ENCODE measurements at places on chromosomes 11 and 22.
A peak's percentile ranks its signal among the peaks of the same experiment; 100 is the strongest.

GRCh38 chr11:105783216-105783615 lies 173.3 kb downstream of the GRIA4 start:
- no peak for DNase-seq

DNA sequence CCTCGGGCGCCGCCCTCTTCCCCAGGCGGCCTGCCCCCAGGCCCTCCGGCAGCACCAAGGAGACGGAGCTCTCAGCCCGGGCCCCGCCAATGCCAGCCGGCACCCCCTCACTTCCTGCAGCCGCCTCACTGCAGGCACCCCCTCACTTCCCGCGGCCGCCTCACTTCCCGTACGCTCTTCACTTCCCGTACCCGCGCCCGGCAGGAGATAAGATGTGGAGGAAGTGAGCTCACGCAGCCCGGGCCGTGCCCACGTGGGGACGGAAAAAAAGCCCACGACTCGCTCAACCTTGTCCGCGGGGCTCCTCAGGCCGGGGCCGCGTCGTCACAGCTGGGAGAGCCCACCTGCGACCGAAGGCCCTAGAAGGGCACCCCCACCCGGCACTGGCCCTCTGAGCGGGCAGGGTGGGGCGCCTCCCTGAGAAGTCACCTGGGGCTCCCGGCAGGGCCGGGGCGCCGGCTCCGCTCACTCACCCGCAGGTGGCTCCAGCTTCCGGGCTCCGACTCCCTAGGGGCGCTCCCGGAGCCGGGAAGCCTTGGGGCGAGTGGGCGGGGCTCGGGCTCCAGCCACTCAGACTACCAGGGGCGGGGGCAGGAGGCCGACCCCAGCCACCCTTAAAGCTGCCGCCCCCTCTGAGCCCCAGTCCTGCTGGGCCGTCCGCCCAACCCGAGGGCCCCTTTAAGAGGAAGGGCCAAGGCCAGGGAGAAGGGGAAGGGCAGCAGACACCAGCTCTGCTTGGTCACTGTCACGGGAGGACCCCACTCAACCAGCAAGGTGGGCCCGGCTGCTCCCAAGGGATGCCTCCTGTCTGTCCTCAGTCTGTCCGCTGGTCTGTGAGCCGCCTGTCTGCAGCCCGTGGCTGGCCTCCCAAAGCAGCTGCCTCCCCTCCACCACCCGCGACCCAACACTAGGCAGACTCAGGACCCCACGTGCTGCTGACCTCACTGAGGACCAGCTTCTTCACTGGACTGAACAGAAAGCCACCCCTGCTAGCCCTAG lies 31.4 kb downstream of the PISD start:
- DNase-seq: peak; percentile 94

DNA sequence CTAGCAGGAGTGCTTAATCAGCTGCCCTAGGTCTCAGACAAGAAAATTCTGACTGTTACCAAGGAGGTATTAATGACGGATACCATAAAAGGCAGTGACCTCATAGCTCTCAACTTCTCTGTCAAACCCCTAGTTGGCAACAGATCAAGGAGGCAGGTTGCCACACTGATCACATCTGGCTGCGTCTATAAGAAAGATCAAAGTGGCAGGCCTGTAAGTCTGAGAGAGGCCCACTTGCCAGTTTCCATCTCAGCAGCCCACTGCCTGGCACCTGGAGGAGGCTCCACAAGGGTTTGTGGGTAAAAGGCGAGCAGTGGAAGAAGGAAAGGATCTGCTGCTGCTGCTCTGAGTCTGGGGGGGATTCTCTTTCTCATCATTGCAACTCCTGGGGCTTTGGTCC lies 239.6 kb upstream of the MPPED2 start:
- no peak for DNase-seq

GRCh38 chr11:103959279-103959942 lies 77.0 kb upstream of the DDI1 start:
- no peak for DNase-seq

DNA sequence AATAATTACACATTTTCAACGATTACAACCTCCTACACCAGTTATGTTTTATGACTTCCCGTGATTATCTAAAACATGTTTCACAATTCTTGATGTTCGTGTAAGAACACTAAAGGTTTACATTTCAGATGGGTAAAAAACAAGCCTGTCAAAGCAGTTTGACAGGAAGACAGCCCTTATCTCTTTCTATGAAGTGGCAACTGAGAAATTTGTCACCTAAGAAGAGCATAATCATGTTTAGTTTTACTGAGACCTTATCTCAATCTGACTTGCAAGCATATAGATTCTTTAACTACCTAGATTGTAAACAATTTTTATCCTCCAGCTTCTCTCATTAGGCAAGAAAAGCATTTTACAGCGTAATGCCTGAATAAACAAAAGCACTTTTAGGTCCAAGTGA lies 218.4 kb upstream of the ZBED5 start:
- no peak for DNase-seq

DNA sequence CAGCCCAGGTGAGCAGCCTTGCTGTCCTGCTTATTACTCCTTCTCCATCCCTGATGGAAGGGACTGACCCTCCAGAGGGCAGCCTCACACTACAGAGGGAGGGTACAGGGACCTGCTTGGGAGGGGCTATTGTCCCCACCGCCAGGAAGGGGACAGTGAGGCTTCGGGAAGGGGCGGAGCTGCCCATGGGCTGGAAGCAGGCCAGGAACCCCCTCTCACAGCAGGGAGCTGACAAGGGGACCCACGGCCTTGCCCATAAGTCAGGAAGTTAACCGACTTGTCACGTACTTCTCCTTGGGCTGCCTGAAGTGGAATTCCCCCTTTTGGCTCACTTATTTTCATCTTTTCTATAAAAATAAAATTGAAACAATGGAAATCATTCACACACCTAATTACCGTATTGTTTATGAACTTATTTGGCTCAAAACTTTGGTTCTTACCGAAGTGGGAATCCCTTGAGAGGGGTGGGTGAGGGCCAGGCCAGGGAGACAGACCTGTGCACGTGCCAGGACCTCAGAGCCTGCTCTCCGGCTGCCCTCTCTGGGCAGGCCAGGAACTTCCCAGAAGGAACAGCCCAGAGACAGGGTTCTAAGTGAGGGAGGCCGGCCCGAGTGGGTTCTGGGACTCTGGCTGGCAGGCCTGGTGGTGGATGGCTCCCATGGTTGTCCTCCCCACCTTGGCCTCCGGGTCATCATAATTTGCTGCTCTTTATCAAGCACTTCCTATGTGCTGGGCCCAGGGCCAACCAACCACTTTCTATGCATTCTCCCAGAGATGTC lies 5.8 kb downstream of the MGAT3 start:
- DNase-seq: no peak

DNA sequence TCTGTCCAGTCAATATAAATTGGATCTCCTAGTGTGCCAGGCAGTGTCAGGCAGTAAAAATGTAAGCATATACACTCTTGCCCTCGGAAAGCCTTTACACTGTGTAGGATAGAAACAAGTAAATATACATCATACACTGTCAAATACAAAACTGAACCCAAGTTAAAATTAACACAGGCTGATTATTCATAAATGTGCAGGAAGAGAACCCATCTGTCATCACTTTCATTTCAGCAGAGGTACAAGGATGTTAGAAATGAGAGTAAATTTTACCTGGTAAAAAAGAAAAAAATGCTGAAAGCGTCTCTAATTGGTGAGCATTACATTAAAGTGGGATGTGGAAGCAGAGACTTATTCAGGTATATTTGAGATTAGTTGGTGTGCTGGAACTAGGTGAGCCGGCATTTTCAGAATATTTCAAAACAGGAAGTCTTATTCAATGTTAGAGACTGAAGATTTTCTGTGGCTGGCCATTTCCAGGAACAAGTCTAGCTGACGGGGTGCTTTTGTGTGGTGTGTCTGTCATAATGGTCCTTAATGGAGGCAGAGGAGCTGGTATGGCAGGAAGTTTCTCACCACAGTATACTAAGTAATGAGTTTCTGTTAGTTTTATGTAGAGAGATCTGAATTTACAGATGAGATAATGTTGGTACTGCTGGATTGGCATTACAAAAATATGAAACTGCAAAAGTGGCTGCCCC lies 192.6 kb downstream of the CASP12 start:
- DNase-seq: peak; percentile 21

- no peak for DNase-seq
These were observed 24.2 kb downstream of the ASPHD2 start for GRCh38 chr22:26453216-26453615.

DNA sequence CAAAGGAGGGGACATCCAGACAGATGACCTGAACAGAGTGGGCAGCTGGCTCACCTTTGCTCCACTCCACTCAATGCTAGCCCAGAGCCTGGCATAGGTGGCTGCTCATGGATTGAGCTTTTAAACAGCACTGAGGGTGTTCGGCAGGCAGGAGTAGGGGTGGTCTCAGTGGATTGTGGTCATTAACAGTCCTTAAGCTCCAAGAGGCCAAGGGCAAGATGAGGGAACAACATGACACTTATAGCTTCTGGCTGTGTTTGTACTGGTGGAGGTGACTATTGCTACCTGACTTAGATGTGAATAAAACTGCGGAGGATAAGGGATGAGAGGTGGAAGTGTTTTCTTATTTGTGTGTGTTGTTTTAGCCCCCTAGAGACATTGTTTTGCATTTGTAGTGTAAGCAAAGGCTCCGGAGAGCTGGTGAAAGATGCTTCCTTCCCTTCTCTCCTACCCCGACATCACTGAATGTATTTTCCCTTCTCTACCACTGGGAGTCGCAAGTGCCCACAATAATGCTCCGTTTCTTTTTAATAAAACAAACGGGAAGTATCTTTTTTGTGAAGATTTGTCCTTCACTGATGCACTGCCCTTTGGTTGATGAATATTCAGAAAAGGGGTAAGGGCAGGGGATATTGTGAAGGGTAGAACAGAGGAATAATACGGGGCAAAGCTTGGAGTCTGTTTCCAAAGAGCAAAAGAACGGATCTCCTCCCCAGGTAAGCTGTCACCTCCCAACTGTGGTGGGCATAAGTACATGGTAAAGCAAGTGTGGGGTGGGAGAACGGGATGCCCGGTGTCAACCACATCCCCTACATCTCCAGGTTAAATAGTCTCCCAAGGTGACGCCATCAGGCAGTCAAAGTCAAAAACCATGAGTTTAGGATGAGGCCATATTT lies 27.5 kb upstream of the MTNR1B start:
- no peak for DNase-seq

- DNase-seq: no peak
These were observed 5.0 kb downstream of the KCNJ11 start for GRCh38 chr11:17383461-17383860.

DNA sequence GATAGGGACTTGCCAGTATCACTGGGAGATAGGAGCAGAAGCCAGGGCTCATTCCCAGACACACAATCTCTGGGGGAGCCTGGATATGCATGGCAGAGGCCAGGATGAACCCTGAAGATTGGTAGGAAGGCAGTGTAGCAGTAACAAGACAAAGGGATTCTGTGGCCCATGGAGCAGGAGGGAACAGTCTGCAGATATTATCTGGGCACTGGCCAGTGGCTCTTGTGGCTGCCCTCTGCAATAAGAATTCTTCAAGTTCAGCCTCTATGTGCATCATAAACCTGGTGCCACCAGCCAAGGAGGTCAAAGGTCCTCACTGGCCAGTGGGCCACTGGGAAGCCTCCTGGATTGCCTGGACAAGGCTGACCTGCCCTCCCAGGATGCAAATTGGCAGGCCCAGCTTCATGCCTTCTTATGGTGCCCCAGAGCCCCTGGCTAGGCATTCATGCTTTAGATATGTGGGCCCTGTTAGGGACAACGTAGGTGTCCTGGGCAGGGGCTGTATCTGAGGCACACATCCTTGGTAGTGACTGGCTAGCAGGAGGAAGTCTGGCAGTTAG lies 29.2 kb downstream of the KCNQ1OT1 start:
- peak; percentile 2 for DNase-seq

DNA sequence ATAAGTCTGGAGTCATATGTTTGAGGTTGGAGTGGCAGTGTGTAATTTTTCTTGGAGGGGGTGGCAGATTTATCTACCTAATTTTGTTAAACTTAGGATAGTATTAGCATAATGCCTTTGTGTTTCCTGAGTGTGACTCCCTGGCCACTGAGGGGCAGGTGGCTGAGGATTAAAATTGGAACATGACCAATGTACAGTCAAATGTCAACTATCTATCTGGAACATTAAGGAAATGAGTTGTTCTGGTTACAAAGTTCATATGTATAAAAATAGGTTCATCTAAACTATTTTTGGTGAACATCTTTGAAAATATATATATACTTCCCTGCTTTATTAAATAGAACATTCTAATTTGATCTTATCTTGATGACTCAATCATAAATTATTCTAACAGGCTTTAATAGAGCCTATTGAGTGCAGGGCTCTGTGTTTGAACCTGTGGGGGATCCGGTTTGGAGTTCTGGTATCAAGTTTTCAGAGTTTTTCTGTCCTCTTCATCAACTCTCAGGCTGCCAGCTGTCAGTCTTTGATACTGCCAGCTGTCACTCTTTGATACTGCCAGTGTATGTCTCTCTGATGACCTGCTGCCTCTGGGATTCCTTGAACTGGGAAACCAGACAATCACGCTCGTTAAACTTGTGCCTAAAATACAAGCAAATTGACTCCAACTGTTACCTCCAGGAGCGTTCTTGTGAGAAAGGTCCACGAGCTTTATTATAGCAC lies 309.6 kb downstream of the METTL15 start:
- DNase-seq: no peak

- DNase-seq: no peak
These were observed 218.7 kb downstream of the INSC start for GRCh38 chr11:15333407-15333806.

DNA sequence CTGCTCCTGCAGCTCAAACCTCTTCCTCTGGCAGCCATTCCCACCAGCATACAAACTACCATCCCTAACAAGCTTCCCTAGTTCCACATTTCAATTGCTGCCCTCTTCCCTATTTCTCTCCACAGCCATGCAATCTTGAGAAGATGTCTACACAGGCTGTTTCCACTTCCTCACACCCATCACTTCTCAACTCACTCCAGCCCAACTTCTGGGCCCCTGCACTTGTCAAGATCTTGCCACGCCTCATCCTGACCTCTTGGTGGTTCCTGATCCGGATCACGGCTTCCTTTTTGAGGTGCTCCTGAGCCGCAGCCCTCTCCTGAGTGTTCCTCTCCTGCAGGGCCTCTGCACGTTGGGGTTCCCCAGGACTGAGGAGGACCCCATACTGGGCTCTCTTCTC lies 22.6 kb downstream of the RPL27A start:
- no peak for DNase-seq

GRCh38 chr11:82791779-82792178 lies 58.1 kb upstream of the FAM181B start:
- DNase-seq: no peak

- peak; percentile 79 for DNase-seq
These were observed 841 bp downstream of the RIC8A start for GRCh38 chr11:208181-208916.

DNA sequence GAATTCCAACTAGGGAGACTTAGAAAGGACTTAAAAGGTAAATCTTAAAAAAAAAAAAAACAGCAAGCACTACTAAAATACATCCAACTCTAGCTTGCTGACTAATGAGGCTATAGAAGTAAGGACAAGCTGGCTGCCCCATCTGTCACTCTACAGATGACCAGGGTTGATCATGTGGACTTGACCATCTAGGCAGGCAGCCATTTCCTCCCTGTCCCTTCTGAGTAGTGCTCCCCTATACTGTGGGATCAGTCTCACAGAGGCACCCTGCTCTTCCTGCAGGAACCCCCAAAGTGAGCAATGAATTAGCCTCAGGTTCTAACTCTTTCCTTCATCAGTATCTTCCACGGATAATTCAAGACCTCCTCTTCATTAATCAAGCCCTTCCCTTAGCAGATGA lies 12.3 kb downstream of the SLC1A2 start:
- no peak for DNase-seq

- peak; percentile 75 for DNase-seq
These were observed 889 bp downstream of the PLAAT4 start for GRCh38 chr11:63537293-63538101.

- no peak for DNase-seq
These were observed 26.6 kb downstream of the ATG16L2 start for GRCh38 chr11:72840780-72841179.
